ENCODE measurements at places on chromosomes 3 and 15.
A peak's percentile ranks its signal among the peaks of the same experiment; 100 is the strongest.

DNA sequence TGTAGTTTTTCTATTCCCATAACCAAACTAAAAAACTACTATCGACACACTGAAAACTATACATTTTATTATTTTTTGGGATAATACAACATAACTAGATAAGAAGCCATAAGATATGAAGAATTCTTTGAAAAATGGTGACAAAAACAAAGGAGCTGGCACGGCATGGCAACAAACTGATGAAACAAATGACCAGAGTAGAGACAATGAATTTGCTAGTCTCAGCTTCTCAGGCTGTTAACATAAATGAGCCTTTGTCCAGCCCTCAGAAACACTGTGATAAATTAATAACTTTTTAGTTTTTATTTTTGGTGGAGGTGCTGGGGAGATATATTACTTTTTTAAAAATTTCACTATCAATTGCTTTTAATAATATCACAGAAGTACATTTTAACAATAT, 100.7 kb downstream of the SMARCC1 start:
- DNase-seq: no peak

- DNase-seq: no peak
Observed at GRCh38 chr3:71584394-71585011, 975 bp upstream of the FOXP1 start.

DNA sequence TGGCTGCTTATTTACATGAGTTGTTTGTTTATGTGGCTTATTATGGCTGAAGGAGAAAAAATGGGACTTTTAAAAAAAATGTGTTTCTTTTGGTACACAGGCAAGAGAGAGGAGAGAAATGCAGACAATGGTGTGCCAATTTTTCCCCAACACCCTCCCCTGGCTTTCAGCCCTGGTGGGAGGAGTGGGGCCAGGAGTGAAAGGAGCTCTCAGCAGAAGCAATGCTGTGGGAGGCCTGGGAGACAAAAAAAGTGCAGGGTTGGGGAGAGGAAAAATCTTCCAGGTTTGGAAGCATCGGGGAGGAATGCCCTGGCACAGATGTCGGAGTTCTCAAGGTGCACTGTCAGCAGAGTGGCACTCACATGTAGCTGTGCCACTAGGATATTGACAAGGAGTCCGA, 117.7 kb upstream of the FOXB1 start:
- no peak for DNase-seq

DNA sequence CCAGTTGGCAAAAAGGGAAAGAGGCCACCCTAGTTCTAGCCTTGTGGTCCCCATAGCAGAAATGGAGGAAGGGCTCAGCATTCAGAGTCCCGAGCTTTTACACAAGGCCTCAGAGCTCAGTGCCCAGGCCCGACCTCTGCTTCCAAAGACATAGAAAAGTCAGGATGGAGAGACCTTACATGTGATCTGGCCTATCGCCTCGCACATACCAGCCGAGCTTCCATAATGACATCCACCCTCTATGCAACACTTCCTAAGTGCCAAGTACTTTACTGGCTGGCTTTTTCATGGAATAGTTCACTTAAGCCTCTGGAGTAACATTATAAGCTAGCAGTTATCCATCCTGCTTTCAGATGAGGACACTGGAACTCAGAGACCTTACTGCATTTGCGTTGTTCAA, 275.9 kb downstream of the FAM43A start:
- DNase-seq: no peak

- peak; percentile 40 for DNase-seq
Observed at GRCh38 chr15:28901987-28902745, 16.4 kb downstream of the APBA2 start.

GRCh38 chr3:189883113-189883753, 237.5 kb downstream of the P3H2 start:
- DNase-seq: no peak

DNA sequence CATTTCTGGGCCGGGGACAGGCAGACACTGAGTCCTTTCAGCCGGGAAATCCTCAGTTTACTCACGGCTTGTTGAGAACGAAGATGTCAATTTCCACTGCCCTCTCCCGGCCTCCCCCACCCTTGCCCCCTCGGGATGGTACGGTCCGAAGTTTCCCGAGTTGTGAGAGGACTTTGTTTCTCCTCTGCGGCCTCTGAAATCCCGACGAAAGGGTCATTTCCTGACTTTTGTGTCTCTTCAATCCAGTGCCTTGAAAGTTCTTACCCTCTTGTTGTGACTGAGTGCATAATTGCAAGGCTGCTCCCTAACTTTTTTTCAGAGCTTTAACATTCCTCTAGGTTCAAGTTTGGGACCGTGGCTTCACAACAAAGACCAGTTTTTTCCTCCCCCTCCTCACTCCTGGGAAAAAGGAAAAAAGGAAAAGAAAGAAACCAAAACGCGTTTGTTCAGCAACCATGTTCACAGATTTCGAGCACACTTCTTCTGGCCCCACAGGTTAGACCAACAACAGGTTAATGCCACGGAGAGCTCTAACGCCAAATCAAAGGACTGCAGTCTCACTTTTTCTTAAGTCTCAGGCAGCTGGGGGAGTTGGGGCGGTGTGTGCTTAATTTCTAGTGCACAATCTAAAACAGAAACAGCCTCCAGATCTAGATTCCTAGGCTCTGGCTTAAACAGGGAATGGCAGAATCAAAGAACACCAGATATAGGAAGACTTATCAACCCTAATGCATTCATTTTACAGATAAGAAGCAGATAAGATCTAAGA, 138.9 kb downstream of the TMCO5A start:
- DNase-seq: peak; percentile 25

GRCh38 chr3:194690501-194691372, 5.1 kb downstream of the FAM43A start:
- DNase-seq: no peak

DNA sequence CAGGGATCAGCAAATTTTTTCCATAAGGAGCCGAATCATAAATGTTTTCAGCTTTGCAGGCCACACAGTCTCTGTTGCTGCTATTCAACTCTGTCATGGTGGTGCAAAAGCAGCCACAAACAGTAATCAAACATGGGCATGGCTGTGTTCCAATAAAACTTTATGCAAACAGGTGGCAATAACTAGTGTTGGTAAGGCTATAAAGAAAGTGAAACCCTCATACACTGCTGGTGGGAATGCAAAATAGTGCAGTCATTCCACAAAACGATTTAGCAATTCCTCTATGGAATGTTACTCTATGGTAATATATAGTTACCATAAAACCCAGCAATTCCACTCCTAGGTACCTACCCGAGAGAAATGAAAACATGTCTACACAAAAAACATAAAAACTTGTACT, 14.0 kb upstream of the MRPS25 start:
- DNase-seq: no peak

DNA sequence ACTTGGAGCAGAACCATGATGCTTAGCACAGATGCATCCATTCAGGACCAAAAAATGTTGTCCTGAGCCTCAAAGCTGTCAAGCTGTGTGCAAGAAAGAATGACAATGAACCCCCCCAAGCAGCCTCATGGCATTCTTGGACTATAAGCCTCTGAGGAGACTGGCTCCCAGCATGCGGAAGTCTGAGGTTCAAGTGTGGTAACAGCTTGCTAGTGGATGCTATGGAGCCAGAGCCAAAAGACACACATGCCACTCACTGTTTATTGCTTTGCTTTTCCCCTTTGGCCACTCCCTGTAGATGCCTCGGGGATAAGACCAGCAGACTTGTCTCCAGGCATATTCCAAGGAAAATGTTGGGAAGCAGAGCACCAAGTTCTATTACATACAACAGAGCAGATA, 38.2 kb upstream of the SNRK start:
- DNase-seq: no peak

- DNase-seq: no peak
Observed at GRCh38 chr3:11565072-11565471, 78.6 kb downstream of the VGLL4 start.

DNA sequence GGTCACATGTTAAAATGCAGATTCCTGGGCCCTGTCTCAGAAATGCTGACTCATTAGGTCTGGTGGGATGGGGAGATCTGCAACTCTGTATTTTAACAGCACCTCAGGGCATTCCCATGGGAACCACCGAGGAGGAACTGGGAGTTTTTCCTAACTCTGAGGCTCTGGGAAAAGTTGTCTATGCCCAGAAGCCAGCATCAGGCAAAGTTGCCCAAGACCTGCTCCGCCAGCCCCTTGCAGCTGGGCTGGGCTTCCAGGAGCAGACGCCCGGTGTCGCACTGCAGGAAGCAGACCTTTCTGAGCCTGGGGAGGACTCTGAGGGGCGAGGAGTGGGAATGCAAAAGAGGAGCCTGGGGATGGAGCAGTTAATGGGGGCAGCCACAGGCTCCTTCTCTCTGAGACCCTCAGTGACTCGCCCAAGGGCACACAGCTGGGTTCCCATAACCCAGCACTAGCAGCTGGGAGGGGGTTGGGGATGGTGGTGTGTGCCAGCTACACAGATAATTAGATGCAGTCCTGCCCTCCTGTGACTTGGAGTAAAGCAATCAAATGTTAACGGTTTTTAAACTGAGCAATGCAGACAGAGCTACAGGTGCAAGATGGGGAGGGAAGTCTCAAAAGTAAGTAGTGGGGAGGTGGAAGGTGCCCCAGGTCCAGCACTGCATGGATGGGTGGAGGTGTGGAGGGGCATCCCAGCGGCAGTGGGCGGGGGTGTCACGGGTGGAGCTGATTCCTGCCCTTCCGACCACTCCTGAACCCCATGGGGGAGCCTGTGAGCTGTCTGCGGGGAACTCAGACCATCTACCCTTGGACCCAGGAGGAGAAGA, 100.4 kb downstream of the LSM3 start:
- peak; percentile 62 for DNase-seq

DNA sequence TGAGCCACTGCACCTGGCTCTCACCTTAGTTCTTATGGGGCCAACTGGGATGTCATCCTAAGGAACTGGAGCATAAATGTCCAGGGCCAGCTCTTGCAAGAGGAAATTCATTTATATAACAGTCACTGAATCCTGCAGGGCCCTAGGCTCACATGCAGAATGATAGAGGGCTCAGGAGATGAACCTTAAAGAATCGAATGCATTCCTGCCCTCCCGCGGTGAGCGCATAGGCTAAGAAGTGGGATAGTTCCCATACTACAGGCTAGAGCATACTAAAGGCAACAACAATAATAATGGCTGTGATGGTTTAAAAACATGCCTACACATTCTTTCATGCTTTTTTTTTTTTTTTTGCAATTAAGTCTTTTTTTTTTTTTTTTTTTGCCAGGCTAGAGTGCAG, 17.1 kb upstream of the CSRNP1 start:
- DNase-seq: no peak

- no peak for DNase-seq
Observed at GRCh38 chr3:17329927-17330326, 412.5 kb downstream of the TBC1D5 start.

- DNase-seq: no peak
Observed at GRCh38 chr3:122271246-122271898, 53.7 kb upstream of the CSTA start.

- DNase-seq: no peak
Observed at GRCh38 chr3:88312256-88312655, 162.5 kb downstream of the C3orf38 start.

DNA sequence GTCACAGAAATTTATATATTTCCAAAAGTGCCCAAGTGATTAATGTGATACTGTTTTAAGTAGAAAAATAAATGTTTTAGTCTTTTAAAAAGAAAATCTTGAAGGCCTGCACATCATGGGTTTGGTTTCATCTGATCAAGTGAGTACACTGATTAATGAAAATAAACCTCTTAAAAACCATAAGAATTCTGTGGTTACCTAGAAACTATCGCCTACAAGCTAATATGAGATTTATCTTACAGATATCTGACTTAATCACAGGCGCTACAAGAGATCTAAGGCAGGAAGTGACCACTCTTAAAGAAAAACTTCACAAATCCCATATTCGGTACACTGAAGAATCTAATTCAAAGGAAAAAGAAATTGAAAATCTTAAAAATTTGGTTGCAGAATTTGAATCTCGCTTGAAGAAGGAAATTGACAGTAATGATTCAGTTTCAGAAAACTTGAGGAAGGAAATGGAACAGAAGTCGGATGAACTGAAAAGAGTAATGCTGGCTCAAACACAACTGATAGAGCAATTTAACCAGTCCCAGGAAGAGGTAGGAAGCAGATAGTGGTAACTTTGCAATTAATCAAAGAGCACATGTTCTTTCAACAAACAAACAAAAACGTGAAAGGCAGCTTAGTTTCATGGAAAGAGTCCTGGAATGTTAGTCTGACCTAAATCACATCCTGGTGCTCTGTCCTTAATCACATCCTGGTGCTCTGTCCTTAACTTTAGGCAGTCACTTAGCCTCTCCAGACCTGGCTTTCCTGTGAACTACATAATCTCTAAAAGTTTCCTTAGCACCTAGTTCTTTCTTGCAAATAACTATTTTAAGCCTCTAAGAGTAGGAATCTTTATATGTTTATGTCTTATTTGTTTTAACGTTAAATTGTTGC, 131.8 kb downstream of the CCNL1 start:
- DNase-seq: no peak

DNA sequence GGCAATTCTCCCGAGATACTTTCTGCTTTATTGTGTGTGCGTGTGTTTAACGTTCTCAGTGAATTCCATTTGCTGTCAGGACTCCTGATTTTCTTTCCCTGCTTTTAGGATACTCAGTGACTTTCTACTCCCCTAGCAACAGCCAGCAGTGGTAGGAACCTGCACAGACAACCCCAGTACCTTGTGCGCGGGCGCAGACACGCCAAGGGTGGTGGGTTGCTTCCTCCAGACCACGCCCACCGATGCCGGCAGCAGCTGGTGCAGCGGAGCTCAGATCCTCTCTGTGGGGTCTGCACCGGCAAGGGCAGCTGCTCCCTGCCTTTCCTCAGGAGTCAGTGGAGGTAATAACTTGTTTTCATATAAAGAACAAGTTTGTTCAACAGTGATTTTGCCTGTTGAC, 225.1 kb upstream of the NDN start:
- DNase-seq: peak; percentile 51

DNA sequence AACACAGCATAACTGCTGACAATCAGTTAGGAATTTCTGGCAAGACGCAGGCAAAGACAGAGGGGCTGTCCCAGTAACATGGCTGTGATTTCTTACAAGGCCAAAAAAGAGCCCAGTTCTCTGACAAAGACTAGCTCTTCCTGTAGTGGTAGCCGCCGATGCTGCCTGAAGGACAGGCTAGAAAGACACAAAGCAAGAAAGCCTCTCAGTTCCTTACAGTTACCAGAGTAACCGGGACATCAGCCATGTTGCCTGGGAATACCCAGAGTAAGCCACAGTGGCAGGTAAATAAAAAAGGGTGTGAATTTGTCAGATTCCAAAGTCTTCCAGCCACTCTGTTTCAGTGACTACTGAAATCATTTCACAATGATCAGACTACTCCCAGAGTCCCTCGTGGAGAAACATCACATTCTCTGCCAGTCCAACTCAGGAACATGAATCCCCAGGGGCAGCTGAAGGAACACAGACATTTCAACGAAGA, 493.6 kb upstream of the ADAMTS9 start:
- no peak for DNase-seq

- DNase-seq: no peak
Observed at GRCh38 chr3:36867810-36868209, 77.0 kb downstream of the TRANK1 start.

- no peak for DNase-seq
Observed at GRCh38 chr3:182239316-182239715, 527.6 kb downstream of the SOX2 start.

Data from WERI-Rb-1 (cell line).